ENCODE measurements at places on chromosomes 5 and 9.

GRCh38 chr5:93145019-93145418, 436.0 kb downstream of the NR2F1-AS1 start:
- DNase-seq = no peak

DNA sequence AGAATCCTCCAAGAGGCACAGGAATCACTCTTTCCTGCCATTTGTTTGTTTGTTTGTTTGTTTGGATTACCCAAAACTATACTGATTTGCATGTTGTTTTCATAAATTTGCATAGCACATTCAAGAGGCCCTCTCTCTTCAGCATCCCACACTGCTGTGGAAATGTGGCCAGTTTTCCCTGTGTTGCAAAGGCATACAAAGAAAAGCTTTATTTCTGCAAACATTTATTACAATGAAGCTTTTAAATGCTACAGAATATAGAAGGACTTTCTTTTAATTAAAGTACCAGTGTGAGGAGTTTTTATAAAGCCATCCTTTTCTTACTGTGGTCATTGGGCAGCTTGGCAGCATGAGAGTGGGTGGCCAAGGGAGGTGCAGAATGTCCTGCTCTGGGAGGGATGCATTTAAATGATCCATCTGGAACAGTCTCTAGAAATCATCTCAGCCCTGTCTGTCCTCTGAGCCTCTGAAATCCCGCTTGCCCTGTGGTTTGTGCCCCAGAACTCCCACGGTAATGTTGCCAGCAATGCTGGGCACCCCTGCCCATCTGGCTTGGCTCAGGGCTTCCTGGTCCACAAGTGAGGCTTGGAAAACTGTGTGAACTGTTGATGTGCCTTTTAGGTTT, 356.8 kb upstream of the KIF2A start:
- no peak for DNase-seq

GRCh38 chr5:72633649-72634048, 126.4 kb upstream of the ZNF366 start:
- DNase-seq = no peak

DNA sequence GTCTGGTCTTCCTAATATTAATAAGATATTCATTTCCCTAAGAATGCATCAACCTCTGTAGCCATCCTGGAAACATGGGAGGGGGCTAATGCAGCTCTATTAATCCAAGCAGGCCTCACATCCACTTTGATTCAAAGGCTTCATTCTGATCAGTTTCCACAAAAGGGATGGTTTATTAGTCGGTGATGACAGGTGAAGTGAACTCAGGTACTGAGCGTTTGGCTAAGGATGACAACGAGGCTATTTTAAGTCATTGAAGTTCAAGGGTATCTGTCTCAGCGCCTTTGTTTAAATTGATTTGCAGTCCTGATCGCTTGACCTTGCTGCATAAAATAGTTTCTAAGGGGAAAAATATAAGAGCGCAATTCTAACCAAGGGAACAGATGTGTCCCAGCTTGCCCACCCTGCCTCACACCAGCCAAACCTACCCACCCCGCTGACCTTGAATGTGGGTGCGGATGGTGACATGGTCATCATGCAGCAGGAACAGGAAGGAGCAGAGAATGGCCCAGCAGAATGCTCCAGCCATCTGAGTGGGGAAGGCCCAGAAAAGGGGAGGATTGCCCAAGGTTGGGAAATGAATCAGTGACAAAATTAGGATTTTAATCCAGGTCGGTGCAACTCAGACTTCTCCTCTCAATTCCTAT, 70.5 kb upstream of the ZNF618 start:
- no peak for DNase-seq

GRCh38 chr9:137304383-137305059, 2.5 kb upstream of the NRARP start:
- no peak for DNase-seq

DNA sequence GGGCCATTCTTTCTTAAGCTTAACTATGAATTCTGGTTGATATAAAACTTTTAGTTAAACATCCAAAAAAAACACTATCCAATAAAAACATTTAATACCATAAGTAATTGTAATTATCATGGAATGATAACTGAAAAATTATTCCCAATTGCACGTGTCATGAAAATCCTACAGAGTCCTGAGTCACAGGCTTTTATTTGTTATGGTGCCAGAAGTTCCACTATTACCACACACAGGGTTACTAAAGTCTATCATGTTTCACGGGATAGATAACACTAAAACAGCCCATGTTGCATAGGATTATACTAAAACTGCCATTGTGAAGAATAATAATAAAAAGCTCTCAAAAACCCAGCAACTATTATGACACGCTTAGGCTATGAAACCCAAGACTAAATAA, 1381.8 kb downstream of the EFNA5 start:
- DNase-seq = no peak

DNA sequence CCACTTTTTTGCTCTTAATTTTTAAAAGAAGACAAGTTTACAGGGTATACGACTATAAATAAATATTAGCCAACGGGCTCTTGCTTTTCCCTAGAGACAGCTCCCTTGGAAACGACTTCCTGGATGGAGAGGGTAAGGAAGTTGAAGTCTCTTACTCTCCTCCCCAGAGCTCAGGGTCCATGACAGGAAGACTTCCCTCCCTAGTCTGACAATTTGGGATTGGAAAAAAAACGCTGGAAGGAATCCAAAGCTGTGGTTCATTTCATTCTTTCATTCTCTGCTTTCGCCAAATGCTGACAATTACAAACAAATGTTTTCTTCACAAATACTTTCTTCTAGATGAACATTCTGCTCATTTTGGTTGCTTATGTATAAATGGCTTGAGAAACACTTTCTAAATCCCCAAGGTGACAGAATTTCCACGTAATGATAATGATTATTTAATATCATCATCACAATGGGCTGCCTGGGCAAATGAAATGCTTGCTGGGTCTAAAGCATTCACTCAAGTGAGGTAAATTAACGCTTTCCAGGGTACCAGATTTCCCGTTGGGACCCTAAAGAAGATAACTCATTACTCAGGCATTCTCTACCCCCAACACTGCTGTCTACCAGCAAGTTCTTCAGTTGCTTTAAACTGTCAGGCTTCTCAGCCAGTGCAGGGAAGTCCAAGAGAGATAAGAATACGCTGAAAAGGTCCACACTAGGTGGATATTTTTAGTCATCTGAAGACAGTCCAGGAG, 139.8 kb upstream of the SLC30A5 start:
- DNase-seq = no peak

DNA sequence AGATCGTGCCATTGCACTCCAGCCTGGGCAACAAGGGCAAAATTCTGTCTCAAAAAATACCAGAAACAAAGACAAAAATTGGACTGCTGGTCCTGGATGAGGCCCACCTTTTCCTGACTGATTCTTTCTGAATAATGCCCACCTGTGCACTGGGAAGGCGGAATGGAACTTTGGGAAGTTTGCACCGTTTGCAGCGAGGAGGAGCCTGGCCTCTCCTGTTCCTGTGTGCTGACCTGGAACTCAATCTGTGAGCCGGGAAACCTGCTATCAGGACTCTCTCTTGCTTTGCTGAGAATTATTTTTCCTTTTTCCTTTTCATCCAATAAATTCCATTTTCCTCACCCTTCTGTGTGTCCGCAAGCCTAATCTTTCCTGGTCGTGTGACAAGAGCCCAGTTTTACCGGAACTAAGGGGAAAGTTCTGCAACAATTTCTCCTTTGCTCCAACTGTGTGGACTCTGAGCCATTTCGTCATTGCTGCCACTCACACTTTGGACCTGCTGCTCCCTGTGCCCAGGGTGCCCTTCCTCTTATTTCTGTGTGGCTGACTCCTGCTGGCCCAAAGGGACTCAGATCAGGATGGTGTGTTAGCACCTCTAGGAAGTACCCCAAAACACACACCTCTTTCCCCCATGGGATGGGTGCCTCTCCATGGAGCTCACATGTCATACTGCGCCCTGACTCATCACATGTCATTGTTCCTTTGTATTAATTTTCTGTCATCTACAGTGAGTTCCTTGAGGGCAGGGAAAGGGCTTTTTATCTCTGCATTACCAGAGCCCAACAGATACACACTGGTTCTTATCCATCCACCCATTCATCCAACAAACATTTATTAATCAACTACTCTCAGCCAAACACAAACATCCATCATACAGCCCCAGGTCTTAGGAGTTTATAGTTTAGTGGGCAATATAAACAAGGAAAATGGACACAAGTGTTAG, 4.7 kb upstream of the GLRX start:
- no peak for DNase-seq

DNA sequence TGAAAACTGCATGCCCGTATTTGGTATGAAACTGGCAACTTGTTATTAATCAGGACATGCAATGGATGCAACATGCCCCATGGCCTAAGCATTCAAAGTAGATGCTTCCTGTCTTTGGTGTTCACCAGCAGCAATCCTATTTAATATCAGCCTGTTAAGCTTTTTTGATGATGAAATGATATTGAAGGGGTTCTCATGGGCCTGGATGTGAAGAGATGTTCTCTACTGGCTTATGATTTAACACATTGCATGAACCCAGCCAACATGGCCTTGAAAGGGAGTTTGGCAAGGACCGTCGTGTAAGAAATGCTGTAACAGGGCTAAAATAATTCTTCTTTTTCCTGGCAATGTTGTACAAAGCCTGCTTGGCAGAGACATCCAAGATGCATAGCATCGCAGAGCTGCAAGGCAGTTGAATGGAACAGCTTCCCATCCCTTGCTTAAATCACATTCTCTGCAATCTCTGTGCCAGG, 111.2 kb downstream of the SMARCA2 start:
- DNase-seq = no peak

DNA sequence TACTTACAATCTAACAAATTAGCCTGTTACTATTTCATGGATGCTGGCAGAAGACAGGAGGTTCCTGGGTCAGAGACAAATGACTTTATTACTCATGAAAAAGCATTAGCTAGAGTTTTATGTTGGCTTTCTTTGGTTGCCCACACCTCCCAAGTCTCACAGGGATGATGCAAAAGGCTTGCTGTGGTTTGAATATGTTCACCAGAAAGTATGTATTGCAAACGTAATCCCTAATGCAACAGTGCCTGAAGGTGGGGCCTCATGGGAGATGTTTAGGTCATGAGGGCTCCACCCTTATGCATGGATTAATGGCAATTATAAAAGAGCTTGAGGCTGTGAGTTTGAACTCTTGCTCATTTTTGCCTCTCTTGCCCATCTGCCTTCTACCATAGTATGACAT, 28.5 kb downstream of the DPYSL3 start:
- DNase-seq = no peak

GRCh38 chr5:1497795-1498622, 25.8 kb downstream of the LPCAT1 start:
- DNase-seq = no peak

GRCh38 chr5:150758203-150758530, 650 bp downstream of the DCTN4 start:
- no peak for DNase-seq

DNA sequence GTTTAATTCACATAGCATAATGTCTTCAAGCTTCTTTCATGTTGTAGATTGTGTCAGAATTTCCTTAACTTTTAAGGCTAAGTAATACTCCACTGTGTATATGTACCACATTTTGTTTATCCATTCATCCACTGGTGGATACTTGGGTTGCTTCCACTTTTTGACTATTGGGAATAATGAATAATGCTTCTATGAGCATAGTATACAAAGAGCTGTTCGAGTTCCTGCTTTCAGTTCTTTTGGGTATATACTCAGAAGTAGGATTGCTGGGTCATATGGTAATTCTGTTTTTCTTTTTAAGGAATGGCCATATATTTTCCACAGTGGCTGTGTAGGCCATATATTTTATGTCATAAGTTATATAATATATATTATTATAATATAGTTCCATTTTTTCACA, 3.6 kb upstream of the FAM120AOS start:
- no peak for DNase-seq

- DNase-seq = no peak
Observed at GRCh38 chr9:95479330-95479729, 37.4 kb downstream of the PTCH1 start.

DNA sequence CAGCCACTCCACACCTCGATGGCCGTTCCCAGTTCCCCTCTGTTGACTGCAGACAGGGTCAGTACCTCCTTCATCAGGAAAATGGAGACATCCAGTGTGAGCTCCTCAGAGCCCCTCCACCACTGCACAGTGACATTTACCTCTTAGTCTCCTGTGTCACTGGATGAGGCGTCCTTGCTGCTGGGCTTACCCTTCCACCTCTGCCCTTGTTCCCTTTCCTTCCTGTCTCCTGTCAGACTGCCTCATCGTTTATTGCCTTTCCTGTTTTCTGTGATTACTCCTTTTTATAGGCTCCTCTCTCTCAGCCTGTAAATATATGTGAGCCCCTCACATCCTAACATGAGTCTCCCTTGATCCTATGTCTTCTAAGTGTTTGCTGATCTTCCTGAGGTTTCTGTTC, 23.2 kb upstream of the SPTAN1 start:
- DNase-seq = no peak

DNA sequence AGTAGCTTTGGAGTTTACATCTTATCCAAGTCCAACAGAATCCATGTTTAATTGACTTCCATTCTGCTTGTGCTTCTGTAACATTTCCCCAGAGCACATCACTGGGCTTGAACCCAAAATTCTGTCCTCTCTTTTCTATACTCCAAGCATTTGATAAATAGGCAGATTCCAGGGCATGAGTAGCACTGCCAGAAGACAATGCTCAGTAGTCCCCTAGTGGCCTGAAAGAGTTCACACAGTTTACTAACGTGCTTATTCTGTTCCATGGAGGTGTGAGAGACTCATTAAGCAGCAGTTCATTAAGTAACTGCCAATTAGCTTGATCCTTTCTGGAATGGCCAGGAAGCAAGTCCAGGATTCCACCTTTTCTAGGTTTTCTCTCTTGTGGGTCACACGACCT, 9.4 kb upstream of the GABRA6 start:
- DNase-seq = no peak

DNA sequence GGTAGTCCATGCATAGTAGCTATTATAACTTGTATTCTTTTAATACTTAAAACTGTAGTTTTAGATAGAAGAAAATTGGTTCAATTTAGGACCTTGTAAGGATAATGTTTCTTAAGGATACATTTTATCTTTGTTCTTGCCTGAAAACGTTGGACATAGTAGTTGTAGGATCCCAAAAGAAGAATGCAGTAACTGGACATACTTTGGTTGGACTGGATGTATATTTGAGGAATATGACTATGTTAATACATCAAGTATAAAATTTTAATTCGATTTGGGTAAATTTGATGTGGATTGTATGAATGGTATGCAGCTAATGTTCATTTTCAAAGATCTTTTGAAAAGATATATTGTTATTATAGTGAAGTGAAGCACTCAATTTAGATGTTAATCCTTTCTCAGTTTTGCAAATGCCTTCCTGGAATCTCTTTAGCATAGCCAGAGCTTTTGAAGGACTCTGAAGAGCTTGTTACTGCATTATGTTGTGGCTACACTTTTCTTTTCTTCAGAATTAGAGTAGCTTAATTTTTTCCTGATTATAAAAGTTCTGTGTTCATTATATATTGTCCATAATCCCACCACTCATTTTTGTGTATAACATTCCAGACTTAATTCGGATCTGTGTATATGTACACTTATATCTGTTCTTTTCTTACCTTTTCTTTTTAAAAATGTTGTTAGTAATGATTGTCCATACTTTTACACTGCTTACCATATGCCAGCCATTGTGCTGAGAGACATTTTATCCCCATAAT, 41.2 kb downstream of the LRRTM2 start:
- DNase-seq = no peak

GRCh38 chr9:15426019-15426418, 3.3 kb downstream of the SNAPC3 start:
- no peak for DNase-seq

GRCh38 chr5:31888564-31888963, 249.6 kb downstream of the PDZD2 start:
- no peak for DNase-seq

Measured in stimulated activated CD8-positive, alpha-beta memory T cell treated with anti-CD3 and anti-CD28 coated beads, Interleukin-7, amount 100 ng/mL, for 1 hour (primary cell).